Pulmonary artery endothelial cell (primary cell): ENCODE measurements at places on chromosomes 4 and X.

- DNase-seq: no peak
Measured at GRCh38 chr4:46258431-46258830, 131.5 kb downstream of the GABRA2 start.

DNA sequence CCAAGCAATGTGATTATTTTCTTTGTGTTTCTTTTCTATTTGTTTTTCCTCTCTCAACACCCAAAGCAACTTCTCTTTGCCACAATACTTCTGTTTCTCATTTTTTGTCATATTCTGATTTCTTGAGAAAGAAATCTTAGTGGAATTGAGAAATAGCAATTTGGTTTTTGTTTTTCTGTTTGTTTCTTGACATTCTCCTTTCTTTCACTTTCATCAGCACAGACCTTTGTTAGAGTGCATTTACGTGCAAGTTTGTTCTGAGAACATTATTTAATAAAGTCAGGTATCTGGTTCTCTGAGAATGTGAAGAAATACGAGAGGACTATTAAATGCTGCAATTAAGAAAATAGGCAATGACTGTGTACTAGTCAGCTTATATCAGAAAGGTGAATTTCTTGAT lies 608.1 kb upstream of the AADAT start:
- DNase-seq: no peak

GRCh38 chrX:153725039-153725831 lies 579 bp downstream of the ABCD1 start:
- no peak for DNase-seq

DNA sequence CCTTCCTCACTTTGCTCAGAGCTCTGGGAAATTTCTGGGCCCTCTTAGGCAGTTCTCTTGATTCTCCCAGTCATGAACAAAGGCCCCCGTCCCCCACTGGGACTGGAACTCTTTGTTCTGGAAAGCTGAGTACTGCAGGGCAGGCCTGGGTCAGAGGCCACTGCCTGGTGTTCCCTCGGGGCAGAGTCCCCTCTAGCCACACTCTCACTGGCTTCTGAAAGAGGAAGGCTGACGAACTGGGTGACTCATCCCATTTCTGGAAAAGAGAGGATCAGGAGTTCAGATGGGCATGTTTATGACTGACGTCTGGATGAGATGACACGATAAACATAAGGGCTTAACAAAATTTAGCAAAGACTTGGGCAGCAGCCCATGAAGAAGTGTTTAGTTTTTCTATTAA lies 47.7 kb downstream of the DDX3X start:
- peak; percentile 57 for DNase-seq

DNA sequence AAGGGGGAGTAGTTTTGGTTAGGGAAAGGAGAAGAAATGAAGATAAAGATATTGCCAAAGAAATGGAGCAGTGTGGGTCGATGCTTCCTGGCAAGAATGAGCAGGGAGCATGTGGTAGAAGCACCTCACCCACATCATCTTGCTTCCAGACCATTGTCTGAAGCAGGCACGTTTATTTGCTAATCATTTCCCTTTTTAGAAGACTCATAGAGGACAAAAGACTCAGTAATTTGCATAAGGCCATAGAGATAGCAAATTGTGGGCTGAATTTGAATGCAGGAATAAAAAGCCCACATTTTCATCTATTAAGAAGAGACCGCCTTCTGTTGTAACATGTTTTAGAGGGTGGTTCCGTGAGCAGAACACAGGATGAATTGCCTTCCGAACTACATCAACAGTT lies 275.2 kb upstream of the FAT4 start:
- no peak for DNase-seq

GRCh38 chrX:45400027-45400779 lies 199.5 kb upstream of the DIPK2B start:
- no peak for DNase-seq

DNA sequence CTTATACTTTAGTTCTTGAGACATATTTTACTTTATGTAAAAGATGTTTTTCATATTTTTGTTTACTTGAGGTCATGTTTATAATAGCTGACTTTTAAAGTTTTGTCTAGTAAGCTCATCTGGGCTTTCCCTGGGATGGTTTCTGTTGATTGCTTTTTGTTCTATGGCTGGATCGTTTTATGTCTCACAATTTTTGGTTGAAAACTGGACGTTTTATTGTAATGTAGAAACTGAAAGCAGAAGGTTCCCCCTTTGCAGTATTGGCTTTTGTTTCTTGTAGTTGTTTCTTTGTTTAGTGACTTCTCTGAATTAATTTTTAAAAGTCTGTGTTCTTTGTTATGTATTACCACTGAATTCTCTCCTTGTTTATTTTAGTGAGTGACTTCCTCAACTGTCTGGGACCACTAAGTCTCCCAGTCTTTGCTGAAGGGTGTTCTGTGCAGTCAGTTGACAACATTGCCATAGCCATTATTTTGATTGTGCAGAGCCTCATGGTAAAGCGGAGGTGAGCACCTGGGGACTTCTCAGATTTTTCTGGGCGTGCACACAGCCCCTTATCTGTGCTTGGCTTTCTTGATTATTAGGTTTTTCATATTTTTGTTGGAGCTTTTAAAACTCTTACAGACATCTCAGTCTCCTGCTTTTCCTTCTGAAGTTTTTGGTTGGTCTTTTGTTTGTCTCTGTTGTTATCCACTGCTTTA lies 31.0 kb downstream of the KDM6A start:
- DNase-seq: no peak

DNA sequence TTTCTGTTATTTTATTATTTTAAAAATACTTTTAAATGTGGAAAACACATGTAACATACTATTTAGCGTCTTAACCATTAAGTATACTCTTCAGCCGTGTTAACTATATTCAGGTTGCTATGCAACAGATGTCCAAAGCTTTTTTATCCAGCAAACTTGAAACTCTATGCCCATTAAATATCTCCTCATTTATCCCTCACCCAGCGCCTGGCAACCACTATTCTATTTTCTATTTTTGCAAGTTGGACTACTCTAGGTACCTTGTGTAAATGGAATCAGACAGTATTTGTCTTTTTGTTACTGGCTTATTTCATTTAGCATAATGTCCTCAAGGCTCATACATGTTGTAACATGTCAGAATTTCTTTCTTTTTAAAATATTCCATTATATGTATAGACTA lies 174.6 kb downstream of the PCDH10 start:
- no peak for DNase-seq

GRCh38 chrX:31117266-31117665 lies 45.4 kb upstream of the FTHL17 start:
- DNase-seq: no peak

- no peak for DNase-seq
Measured at GRCh38 chr4:103915224-103915869, 195.6 kb upstream of the TACR3 start.

- no peak for DNase-seq
Measured at GRCh38 chr4:70892086-70892769, 9.9 kb upstream of the MOB1B start.

GRCh38 chr4:2799224-2799911 lies 6.5 kb downstream of the SH3BP2 start:
- DNase-seq: no peak

DNA sequence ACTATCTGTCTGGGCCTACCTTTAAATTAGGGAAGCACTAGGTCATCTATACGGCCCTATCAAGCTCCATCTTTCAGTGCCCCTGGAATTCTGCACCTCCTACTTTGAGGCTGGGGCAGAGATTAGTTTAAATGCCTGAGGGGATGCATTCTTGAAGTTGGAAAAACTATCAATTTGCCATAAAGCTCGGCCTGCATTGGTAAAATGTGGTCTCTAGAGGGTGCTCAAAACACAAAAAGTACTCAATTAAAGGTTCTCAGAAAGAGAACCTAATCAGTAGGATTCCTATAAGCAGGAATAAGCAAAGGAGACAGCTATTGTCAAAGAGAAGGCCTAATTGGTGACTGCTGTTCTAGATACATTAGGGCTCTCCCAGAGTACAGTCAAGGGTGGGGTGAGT lies 111.7 kb downstream of the AMER1 start:
- no peak for DNase-seq

DNA sequence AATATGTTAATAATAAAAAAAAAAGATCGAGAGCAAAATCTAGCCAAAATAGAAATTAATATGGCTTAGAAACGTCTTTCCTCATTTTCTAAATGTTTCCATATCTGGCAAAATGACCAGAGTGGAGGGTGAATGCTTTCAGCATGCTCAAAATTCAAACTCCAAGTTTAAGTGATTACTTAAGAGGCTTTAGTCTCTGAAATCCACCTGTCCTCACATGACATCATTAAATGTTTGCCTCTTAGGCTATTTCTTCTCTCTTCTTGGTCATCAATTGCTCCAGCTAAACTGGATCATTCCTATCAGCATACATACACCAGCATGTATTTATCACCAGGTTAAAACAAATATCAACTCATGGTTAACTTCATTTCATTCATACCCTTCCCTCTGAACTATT lies 54.5 kb upstream of the ATXN3L start:
- DNase-seq: no peak

DNA sequence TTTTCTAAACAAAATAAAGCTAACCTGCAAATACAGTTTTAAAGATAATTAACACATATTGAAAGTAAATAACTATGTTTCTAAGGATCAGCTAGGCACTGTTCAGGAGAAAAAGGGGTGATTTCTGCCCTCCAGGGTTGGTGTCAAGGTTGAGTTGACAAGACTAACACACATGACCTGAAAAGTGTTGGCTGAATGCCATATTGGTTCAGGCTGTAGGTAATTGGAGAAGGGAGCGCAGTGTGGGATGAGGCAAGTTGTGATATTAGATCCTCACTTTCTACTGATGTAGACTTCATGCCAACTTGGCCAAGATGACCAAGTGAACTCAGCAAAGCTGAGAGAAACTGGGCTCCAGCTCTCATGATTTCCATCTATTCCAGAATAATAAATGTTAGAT lies 42.2 kb downstream of the PPM1K start:
- no peak for DNase-seq

DNA sequence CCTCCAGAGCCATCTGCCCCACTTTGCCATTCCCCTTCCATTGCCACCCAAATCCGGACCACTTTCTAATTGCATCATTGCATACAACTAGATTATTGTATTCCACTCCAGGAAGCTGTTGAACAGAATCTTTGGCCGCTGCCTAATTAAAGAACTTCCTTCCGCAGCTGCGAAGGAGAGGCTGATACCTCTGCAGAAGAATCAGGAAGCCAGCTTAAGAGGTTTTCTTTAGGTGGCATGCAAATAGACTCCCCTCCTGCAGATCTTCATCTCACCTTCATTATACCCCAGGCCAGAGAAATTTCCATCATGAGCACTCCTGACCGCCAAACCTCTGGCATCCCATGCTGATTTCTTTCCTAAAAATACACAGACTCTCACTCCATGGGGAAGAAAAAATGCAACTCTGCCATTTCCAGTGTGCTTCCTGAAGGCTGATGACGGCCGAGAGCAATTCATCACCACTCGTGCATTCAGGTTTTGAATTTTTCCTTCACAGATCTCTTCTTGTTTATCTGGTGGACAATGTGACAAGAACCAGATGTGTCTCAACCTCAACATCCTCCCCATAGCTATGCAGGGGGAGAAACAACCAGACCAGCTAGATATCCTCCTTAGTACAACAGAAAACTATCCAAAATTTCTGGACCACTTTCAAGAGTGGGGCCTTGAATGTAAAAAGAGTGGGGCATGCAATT lies 31.2 kb downstream of the LGI2 start:
- no peak for DNase-seq

- DNase-seq: no peak
Measured at GRCh38 chr4:119310826-119311225, 11.1 kb downstream of the FABP2 start.

DNA sequence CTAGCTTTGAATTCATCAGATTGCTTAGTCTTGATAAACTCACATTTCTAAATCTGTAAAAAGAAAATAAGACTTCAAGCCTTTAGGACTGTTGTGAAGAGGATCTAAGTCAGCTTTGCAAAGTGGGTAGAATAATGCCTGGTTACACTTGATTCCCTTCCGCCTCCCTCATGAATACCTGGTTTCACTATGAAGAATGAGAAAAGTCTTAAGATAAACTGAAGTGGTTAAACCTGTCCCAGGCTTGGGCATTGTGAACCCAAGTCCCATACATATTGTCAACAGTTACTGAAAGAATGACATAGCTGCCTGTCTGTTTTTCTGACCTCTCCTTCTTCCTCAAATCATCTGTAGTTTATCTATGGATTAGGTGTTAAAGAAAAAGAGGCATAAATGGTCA lies 16.7 kb upstream of the GBA3 start:
- DNase-seq: no peak

DNA sequence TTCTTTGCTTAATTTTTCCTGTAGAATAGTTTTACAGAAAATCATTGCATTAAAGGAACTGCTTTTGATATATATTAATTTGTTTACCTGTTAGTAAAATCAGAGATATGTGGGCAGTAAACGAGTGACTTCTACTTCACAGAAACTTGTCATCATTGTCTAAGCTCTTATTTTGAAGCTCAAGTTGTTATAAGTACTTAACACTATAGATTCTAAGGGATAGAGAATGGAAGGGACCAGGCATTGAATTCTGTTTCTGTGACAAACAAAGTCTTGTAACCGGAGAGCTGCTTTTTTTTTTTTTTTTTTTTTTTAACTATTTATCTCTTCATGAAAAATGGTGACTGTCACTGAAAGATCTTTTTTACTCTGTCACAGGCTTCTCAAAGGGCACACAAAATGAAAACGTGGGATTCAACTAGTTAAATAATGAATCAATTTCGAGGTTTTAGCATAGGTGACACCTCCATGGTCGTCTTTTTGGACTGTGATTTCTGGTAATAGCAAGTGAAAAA lies 14.4 kb downstream of the STK26 start:
- DNase-seq: no peak

DNA sequence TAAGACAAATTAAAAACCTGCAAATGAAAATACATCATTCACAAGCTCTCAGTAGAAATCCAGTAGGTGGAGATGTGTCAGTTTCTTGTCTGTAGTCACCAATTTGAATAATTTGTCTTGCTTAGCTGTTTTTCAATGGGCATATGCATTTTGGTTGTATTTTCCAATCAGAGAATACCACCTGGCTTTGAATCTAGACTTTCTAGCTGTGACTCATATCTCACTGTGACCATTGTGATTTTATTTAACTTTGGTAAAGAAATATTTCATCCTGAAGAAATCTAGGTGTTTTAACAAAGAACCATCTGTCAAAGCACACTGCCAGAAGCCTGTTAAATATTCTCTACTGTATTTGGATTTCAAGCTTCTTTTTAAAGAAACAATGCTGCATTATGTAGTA lies 1650.6 kb upstream of the IGFBP7 start:
- no peak for DNase-seq

GRCh38 chr4:82705169-82705927 lies 93.2 kb downstream of the SCD5 start:
- DNase-seq: no peak

- no peak for DNase-seq
Measured at GRCh38 chr4:6960628-6961412, 51.2 kb downstream of the TBC1D14 start.

DNA sequence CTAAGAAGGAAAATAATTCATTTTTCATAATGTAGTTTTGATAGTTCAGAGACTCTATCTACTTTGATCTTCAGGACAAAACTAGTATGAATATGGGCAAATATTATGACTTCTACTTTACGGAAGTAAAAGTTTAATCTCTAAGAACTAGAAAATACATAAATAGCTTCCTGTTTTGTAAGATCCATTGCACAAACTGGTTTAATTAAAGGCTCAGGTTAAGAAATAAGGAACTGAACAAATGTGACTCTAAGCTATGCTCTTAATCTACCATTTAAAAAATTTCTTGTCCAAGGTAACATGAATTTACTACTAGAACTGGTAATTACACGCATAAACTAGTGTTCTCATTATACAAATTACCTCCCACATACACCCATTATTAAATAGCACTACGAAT lies 360.6 kb downstream of the INPP4B start:
- DNase-seq: no peak

- no peak for DNase-seq
Measured at GRCh38 chr4:2085496-2085901, 26.4 kb downstream of the NAT8L start.
